Activated naive CD4-positive, alpha-beta T cell treated with anti-CD3 and anti-CD28 coated beads, Interleukin-2, amount 50 U/mL, for 16 hours (primary cell): ENCODE measurements at places on chromosomes 5 and 9.
A peak's percentile ranks its signal among the peaks of the same experiment; 100 is the strongest.

GRCh38 chr5:155101697-155102096, 88.1 kb downstream of the KIF4B start:
- DNase-seq = no peak

DNA sequence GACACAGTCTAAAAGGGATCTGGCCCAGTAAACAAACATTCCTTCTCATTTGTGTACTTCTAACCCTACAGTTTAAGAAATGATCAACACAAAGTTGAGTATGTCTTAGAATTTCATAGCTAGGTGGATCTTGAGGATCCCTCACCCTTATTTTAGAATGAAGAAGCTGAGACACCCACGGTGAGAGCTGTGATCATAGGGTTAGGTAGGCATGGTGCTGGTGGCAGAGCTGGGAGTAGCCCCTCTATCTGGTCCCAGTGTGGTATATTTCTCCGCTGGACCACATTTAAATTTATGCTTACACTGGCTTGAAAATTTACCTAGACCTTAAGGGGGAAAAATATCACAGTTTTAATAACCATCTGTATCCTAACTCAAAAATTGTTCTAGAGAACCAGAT, 39.8 kb downstream of the UGCG start:
- DNase-seq = no peak

- DNase-seq = no peak
Measured at GRCh38 chr9:101605547-101605946, 10.8 kb upstream of the PPP3R2 start.

DNA sequence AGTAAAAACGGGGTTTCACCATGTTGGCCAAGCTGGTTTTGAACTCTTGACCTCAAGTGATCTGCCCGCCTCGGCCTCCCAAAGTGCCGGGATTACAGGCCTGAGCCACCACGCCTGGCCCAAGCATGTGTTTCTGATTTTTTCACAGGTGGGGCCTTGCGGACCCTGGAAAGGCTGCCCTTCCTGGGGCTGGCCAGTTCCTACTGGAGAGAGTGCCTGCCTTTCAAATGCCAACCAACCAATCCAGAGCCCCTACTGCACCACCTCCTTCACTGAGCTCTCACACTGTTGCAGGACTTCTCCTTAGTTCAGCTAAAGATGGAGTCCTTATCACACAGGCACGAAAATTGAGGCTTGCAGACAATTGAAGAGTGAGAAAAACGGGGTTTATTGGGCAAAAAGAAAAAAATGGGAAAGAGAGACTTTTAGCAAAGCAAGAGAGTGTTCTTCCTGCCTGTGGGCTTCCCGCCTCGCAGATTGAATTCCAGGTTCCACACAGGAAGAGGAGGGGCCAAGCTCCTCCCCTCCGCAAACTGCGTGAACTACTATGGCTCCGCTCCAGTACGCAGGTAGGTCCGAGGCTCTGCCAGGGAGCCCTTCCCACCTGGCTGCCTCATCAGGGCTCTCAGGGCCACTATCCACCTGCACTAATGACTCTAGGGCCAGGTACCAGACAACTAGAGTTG, 8.3 kb upstream of the CMBL start:
- no peak for DNase-seq

GRCh38 chr5:32771037-32771436, 59.9 kb downstream of the NPR3 start:
- no peak for DNase-seq

GRCh38 chr9:136051453-136051836, 43.6 kb downstream of the NACC2 start:
- DNase-seq = peak; percentile 9

DNA sequence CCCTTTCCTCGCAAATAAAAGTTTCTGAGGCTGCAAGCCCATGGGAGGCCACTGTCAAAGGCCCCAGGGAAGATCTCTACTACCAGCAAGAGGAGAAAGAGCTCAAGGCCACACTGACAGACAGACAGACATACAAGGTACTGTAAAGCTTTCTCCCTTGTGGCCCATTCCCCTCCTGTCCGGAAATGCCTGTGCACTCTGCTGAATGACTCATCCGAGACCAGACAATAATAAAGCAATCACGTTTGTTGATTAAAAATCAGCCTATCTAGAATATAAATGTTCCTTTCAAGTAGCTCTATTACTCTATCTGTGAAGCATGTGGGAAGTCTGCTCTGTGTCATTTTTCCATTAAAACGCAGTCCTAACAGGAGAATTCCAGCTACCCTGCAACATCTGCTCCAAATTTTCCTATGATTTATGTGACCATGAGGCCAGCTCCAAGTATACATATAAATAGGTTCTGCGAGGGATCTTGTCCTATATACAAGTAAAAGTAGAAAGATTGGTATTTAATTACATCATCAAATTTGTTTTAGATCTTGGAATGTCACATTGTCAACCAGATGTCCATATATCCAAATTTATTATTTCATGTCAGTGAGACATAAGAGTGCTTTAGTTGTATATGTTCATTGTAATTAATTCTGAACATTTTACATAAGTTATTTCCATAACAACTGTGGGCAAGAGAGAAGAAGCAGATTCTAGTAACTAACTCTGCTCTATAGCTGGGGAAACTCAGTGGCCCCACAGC, 34.7 kb upstream of the TGFBI start:
- no peak for DNase-seq

DNA sequence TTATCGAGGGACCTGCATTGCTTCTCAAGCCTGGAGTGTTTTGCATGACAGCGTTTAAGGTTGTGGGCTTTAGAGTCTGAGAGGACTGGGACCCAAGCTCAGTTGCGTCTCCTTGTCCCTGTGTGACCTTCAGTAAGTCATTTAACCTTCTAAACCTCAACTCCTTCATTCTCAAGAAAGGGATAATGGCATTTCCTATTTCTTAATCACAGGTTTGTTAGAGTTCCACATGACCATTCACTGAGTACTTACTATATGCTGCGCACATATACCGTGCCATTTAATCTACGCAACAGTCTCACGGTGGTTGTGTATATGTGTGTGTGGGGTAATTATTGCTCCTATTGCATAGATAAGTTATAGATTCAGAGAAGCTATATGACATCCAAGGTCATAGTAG, 76.3 kb downstream of the MACROH2A1 start:
- DNase-seq = no peak

- DNase-seq = no peak
Measured at GRCh38 chr5:105503950-105504349, 1941.4 kb upstream of the NUDT12 start.

DNA sequence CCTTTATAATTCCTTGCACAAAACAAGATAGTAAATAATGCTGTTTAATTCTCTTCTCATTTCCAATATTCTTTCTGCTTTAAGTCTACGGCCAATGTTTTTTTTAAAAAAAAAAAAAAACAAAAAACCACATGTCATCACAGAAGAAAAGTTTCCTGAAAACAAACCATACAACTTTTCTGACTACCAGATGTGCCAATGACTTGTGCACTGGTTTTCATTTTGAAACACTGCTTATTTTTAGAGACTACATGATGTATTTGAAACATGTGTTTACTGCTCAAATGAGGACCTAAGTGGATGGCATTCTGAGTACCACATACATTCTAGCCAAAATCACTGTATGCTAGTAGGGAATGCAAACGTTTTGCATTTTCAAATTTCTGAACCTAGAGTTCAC, 167.9 kb downstream of the GLIS3 start:
- DNase-seq = no peak

DNA sequence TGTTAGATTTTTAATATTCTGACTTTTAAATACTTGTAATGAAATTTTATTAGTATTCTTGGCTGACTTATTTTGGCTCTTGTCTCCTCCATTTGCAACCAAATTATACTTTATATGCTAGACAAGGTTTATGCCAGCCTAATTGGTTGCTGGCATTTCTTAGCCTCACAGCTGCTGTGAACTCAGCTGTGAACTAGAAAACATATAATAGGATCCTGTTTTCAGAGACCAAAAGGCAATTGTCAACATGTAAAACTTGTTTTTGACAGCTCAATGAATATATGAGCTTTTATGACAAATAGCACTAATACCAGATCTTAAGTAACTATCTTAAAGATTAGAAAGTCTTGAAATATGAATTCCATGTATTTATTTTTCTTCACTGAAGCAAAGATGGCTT, 25.9 kb downstream of the KIF2A start:
- no peak for DNase-seq

DNA sequence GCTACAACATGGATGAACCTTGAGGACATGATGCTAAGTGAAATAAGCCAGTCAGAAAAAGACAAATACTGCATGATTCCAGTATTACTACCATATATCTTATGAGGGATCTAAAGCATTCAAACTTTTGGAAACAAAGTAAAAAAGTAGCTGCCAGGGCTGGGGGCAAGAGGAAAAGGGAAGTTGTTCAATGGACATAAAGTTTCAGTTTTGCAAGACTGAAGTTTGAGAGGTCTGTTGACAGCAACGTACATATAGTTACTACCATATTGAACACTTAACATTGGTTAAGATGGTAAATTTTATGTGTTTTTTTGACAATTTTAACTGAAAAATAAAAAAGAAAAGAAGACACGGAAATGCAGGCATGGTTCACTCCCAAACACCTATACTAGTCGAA, 77.6 kb downstream of the MAPKAP1 start:
- no peak for DNase-seq
